GM12891 (cell line): ENCODE measurements at places on chromosomes 2 and 18.

GRCh38 chr2:74959106-74959751 lies 786 bp downstream of the POLE4 start:
- no peak for DNase-seq

- no peak for DNase-seq
Measured at GRCh38 chr2:47771211-47771610, 11.7 kb upstream of the MSH6 start.

DNA sequence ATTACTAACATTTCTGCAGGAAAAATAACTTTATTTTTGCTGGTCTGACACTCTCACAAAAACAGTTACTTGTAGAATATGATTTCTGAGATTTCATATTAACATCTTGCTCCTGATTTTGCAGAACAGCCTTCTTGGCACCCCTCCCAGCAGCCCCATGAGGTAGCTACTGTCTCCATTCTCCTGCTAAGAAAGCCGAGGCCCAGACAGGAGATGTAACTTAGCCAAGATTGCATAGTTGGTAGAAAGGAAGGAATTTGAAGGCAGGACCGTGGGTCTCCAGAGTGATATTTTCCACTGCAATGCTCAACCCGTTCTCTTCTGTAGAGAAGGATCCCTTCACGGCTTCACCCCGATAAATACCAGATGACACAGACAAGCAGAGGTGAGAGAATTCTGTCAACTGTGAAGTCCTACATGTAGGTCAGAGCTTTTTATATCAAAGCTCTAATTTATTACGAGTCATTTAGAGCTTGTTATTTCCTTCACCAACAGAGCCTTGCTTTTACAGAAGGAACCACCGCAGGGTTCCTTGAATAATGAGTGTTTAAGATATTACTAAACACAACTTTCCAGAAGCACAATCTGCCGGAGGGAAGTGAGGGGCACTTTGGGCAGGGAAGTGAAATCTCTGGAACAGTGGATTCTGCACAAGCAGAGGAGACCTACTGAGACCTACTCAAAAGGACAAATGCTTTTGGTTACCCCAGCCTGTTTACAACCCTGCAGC lies 48.0 kb upstream of the MYCN start:
- DNase-seq, result no peak

- no peak for DNase-seq
Measured at GRCh38 chr2:70380621-70381020, 78.8 kb upstream of the FAM136A start.
